ENCODE measurements at places on chromosomes 6 and 20. TPM values are rescaled to one million over a fixed set of nuclear protein-coding genes. Genes with fewer than 3 reads are reported as not detected.

- peak; percentile 34 for DNase-seq
Measured at GRCh38 chr6:4910037-4910760, 93.6 kb downstream of the RPP40 start.

DNA sequence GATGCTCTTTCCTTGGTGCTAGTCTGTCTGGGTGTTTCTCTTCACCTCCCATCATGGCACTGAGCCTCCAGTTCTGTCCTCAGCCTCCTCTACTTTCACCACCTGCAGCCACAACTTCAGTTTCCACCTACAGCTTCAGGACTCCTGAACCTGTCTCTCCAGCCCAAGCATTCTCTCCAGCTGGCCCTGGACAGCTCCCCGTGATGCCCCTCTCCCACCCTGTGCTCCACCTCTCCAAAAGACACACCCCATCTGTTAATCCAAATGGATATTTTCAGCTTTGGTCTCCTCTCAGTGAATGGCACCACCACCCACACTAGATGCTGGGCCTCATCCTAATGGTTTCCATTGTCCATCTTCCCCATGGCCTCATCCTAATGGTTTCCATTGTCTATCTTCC lies 79.5 kb upstream of the NEDD9 start:
- DNase-seq: no peak

- DNase-seq: no peak
Measured at GRCh38 chr20:23039136-23039875, 4.2 kb downstream of the SSTR4 start.

GRCh38 chr6:136607204-136607931 lies 57.1 kb upstream of the MAP7 start:
- DNase-seq: peak; percentile 63

DNA sequence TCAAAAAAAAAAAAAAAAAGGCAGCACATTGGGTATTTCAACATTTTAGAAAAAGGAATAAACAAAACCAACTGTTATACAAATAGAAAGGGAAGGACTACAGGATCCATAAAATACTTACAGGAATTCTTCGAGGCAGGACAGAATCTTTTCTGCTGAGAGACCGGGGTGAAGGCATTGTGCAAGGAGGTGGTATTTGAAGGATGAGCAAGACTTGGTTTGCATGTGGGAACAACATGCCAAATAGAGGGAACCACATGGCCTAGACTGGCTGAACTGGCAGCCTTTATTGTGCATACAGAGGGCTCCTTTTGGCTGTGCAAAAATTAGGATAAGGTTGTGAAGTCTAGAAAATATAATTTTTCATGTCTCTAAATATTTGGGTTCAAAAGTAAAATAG lies 62.9 kb downstream of the SCAND1 start:
- DNase-seq: no peak

- DNase-seq: peak; percentile 78
Measured at GRCh38 chr6:137025786-137026730, 18.7 kb downstream of the IL20RA start.

GRCh38 chr6:87656857-87657256 lies 45.2 kb downstream of the AKIRIN2 start:
- no peak for DNase-seq

DNA sequence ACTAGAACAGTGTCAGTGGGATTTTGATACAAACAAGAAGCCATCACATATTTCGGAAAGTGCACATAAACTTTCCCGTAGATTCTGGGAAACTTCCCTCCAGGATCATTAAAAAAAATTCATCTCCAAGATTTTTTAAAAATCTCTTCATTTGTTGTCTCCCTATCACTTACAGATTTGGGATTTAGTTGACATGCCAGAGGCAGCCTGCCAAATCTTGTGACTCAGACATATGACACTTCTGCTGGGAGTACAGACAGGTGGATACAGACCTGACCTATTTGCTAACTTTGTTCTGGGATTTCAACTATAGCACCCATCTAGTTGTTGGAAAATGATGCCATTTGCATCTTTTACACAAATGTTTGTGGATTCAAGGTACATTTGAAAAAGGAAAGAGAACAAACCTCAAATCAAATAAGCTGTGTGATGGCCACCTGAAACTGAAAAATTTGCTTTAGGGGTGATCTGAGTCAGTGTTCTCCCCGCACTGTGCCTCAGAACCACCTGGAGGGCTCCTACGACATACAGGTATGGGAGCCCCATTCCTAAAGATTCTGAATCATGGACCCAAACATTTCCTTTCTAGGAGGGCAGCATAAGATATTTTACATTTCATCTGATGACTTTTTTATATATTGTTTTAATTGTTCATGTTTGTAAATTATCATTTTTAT lies 21.9 kb upstream of the CD2AP start:
- DNase-seq: no peak

GRCh38 chr20:31452575-31452974 lies 12.1 kb downstream of the DEFB123 start:
- DNase-seq: no peak

DNA sequence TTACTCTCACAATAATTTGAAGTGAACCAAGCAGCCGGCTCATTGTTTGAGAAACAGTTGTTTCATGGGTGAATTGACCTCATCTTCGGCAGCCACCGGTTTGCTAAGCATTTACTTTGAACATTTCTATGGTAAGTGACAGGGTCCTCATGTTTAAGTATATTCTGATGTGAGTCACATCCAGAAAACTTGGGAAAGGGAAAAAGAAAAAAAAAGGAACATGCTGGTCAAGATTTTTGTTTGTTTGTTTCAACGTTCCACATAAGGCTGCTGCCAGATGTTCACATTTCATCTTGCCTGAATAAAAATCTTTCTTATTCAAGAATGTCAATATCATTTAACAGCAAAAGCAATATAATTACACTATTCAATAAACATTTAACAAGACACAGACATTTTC lies 55.0 kb upstream of the EXOC2 start:
- DNase-seq: no peak

- DNase-seq: no peak
Measured at GRCh38 chr6:75029333-75029732, 176.5 kb downstream of the COL12A1 start.

GRCh38 chr6:14966096-14966905 lies 279.6 kb upstream of the JARID2 start:
- no peak for DNase-seq

GRCh38 chr6:41428996-41429421 lies 93.6 kb downstream of the NCR2 start:
- DNase-seq: peak; percentile 55

GRCh38 chr20:60066438-60066823 lies 108.2 kb downstream of the CDH26 start:
- DNase-seq: no peak

- DNase-seq: no peak
Measured at GRCh38 chr6:39451831-39452230, 129.3 kb upstream of the KCNK16 start.

DNA sequence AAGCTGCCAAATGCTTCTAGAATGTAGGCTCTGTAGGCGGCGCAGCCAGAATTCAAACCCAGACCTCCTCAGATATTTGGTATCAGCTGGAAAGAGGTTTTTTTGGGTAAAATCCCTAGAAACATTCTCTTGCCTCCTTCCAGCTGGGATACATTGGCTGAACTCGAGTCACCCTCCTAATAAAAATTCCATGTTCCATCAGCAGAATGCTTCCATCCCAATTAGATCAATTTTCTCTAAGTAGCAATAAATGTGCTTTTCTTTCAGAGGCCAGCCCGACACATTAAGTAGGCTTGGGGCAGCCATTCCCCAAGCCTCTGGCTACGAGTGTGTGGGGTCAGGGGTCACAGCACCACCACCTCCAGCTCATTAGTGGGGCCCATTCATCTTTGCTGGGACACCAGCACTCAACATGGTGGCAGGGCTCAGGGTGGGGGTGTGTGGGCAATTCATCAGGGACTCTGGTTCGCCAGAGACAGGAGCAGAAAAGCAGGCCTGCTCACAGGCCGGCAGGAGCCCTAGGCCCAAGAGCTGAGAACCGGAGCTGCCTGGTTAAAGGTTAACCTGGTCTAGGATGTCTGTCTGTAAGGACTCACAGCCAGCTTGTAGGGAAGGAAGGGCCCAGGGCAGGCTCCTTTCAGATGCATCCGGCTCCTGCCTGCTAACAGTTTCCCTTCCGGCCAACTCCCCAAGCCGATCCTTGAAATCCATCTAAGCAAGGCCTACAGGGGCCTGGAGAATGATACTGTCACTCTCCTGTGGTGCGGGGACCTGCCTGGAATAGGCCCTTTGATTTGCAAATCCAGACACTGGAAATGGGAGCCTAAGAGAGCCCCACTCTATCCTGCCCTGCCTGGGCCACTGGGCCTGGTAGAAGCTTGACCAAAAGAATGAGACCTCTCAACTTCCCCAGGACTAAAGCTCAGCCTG lies 159.1 kb upstream of the TOP1 start:
- no peak for DNase-seq

GRCh38 chr6:12163149-12163548 lies 127.0 kb upstream of the EDN1 start:
- DNase-seq: no peak

- DNase-seq: peak; percentile 86
Measured at GRCh38 chr6:118187568-118188164, 280.6 kb downstream of the SLC35F1 start.

GRCh38 chr6:166307082-166308032 lies 835 bp downstream of the PRR18 start:
- DNase-seq: no peak

Gene PMEPA1
- total RNA-seq: 65.1 TPM

Gene MATN4
- total RNA-seq: 0.19 TPM

Gene SOX12
- 43.4 TPM for total RNA-seq

Gene STMND1
- total RNA-seq: 0.16 TPM

Gene NKX2-4
- not detected for total RNA-seq

Gene TRIM40
- not detected for total RNA-seq

Gene CRISP3
- not detected for total RNA-seq

Gene OVOL2
- total RNA-seq: 0.57 TPM

Gene AGER
- 9.9 TPM for total RNA-seq

Gene UBD
- 13.2 TPM for total RNA-seq

Gene IP6K3
- total RNA-seq: 4.6 TPM
